Tibial nerve (tissue), 4 donors: ENCODE measurements at places on chromosomes 11 and 22. TPM values are rescaled to one million over a fixed set of nuclear protein-coding genes. Genes with fewer than 3 reads are reported as not detected.
A peak's percentile ranks its signal among the peaks of the same experiment; 100 is the strongest.

The TRIM51 gene
- total RNA-seq = not detected

DNA sequence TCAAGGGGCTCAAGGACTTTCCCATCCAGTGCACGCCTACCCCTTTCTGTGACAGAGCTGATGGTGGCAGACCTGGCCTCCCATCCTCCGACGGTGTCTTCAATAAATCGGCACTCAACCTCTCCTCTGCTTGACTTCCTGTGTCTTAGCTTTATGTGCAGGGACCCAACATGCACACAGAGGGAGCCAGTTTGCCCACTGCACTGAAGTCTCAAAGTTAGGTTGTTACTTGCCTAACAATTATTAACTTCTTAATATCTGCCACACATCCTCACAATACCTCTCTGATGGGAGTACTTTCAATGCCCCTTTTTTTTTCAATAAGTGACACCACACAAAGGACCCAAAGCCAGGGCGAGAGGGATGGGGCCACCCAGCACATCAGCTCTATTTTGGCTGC, 3.6 kb downstream of the IZUMO1R start:
- no peak for DNase-seq
- H3K27ac ChIP-seq = no peak overlapping the region
- peaks cover 6% of the 10 kb centered on the region for H3K4me1 ChIP-seq

DNA sequence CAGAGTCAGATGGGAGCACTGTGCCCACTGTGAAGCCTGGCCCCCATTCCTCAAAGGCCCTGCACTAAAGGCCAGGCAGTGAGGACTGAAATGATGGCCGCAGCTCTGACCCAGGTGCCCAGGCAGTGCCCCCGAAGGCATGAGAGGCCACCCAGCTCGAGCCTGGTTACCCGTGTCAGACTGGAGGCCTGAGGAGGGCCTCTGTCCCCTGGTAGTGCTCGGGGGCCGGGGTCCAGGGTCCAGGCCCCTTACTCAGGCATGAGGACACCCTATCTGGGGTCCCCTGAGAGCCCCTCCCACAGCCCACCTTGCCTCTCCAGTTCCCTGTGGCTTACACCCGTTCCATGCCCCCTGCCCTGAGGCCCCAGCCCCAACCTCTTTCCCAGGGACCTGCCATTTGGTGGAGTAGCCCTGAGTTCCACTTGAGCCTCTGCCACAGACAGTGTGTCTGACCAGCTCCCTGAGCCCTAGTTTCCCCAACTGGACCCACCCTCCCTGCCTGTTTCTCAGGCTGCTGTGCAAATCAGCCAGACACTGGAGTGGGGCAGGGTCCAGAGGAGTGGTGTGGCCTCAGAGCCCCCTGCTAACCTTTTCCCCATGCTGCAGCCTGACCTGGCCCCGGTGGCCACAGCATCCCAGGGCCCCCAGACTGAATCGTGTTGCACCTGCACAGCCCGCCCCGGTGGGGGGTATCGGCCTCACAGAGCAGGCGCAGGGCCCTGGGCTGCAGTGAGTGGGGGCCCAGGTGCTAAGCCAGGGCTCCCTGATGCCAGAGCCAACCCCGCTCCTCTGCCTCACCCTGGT, 10.8 kb upstream of the ANKRD13D start:
- H3K4me1 ChIP-seq = peaks cover 79% of the 10 kb centered on the region
- H3K4me3 ChIP-seq = peak overlapping the region; percentile 41
- peak overlapping the region; percentile 98 for H3K27ac ChIP-seq
- no peak for DNase-seq

GRCh38 chr11:113587308-113587739, 112.1 kb upstream of the DRD2 start:
- no peaks in the 10 kb centered on the region for H3K27me3 ChIP-seq
- H3K4me1 ChIP-seq = no peaks in the 10 kb centered on the region
- DNase-seq = no peak
- H3K36me3 ChIP-seq = no peaks in the 10 kb centered on the region
- H3K4me3 ChIP-seq = no peak overlapping the region
- H3K27ac ChIP-seq = no peak overlapping the region

GRCh38 chr11:1401656-1402221, 12.0 kb downstream of the BRSK2 start:
- H3K36me3 ChIP-seq = no peaks in the 10 kb centered on the region
- H3K4me3 ChIP-seq = no peak overlapping the region
- peak; percentile 41 for DNase-seq
- H3K4me1 ChIP-seq = peaks cover 5% of the 10 kb centered on the region

- H3K4me3 ChIP-seq = no peak overlapping the region
- peaks cover 20% of the 10 kb centered on the region for H3K27me3 ChIP-seq
- H3K4me1 ChIP-seq = peaks cover 33% of the 10 kb centered on the region
- no peak for DNase-seq
Observed at GRCh38 chr11:45927332-45927683, 4.9 kb downstream of the LARGE2 start.

- H3K4me1 ChIP-seq = peaks cover 32% of the 10 kb centered on the region
- peak overlapping the region; percentile 80 for H3K27ac ChIP-seq
- no peaks in the 10 kb centered on the region for H3K27me3 ChIP-seq
- DNase-seq = peak; percentile 60
- peak overlapping the region; percentile 76 for H3K4me3 ChIP-seq
Observed at GRCh38 chr11:66617155-66617834, 865 bp downstream of the RBM14 start.

DNA sequence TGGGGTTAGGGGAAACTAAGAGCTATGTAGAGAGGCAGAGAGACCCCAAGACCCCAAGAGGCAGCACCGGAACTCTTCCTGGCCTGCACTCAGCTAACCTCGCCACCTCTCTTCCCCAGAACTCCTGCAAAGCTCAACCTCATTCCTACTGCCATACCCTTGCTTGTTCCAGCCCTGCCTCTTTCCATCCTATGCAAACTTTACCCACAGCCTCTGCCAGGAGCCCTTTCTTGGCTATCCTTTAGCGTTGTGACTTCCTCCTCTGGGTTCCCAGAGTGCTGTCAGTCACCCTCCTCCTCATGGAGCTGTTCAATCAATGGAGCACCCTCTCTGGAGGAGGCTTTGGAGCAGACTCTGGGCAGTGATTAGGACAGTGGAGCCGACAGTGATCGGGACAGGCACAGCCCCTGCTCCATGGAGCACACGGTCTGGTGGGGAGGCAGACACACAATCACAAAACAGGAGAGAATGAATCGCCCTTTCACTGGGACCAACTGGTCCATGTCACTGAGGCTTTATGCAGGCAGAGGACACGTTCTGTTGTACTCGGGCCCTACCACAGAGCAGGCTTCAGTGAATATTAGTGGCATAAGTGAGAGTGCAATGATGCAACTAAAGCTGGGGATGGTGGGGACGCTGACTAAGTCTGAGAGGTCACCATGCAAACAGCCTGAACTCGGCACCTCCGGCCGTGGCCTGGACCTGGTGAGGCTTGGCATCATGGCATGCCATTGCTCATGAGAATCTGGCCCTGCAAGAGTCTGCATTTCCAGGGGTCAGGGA, 24.6 kb upstream of the P2RY2 start:
- no peak for DNase-seq
- H3K36me3 ChIP-seq = no peaks in the 10 kb centered on the region
- no peaks in the 10 kb centered on the region for H3K27me3 ChIP-seq
- no peak overlapping the region for H3K4me3 ChIP-seq
- H3K27ac ChIP-seq = no peak overlapping the region

The MYBPC3 gene
- total RNA-seq = not detected

- no peaks in the 10 kb centered on the region for H3K36me3 ChIP-seq
- no peak for DNase-seq
- no peaks in the 10 kb centered on the region for H3K4me1 ChIP-seq
- H3K4me3 ChIP-seq = no peak overlapping the region
- H3K27ac ChIP-seq = no peak overlapping the region
- H3K27me3 ChIP-seq = no peaks in the 10 kb centered on the region
Observed at GRCh38 chr11:85845124-85845631, 10.0 kb upstream of the CCDC83 start.
